Stimulated activated CD8-positive, alpha-beta memory T cell treated with anti-CD3 and anti-CD28 coated beads, Interleukin-7, amount 100 ng/mL, for 1 hour (primary cell): ENCODE measurements at places on chromosomes 12 and 14.

- no peak for DNase-seq
Observed at GRCh38 chr12:120540445-120540844, 6.3 kb downstream of the RNF10 start.

GRCh38 chr14:90608281-90608680, 207.9 kb downstream of the TTC7B start:
- DNase-seq, result no peak

GRCh38 chr14:65132855-65133254, 30.5 kb upstream of the MAX start:
- no peak for DNase-seq

DNA sequence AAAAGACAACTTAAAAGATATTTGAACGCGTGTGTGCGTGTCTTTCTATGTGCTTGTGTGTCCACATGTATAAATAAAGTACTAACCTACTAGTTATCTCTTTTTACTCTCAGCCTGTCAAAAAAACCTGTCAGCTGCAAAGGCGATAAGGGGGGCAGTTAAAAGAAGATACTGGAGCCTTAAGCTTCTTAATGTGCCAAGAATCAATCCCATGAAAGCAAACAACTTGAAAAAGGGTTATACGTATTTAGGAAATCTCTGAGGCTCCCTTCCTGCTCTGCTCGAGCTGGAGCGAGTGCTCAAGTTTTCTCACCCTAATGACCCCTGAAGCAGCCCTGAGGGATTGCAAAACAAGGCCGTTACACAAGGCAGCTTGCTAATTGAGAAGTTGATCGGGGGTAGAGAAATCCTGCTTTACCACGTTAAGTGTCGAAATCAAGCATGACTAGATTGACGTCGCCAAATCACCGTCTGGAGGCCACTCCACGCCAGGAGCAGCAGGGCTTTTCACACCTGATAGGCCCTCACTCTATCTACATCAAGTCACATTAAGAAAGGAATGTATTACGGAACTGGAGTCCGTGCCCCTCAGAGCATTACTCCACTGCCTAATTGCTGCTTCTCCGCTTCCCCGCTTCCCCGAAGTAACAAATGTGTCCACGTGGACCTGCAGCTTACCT, 32.4 kb downstream of the LMO3 start:
- no peak for DNase-seq

- no peak for DNase-seq
Observed at GRCh38 chr12:3242199-3242863, 165.2 kb downstream of the TSPAN9 start.

- DNase-seq, result no peak
Observed at GRCh38 chr14:94696518-94696917, 73.4 kb downstream of the GSC start.

DNA sequence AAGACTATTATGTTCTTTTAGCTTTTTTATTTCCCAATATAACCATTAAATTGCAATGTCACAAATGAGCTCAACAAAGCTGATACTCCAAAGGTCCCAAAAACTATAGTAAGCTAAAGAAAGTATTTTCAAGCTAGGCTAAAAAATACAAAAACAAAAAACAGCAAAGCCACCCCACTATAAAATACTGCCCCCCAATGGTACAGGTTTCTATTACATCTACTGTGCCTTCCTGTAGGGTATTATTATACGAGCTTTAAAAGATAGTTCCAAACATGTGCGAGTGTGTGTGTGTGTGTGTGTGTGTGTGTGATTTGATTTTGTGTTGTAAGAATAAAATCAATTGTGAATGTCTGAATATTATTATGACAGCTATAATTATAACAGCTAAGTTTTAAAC, 1.1 kb downstream of the IFNG start:
- no peak for DNase-seq

DNA sequence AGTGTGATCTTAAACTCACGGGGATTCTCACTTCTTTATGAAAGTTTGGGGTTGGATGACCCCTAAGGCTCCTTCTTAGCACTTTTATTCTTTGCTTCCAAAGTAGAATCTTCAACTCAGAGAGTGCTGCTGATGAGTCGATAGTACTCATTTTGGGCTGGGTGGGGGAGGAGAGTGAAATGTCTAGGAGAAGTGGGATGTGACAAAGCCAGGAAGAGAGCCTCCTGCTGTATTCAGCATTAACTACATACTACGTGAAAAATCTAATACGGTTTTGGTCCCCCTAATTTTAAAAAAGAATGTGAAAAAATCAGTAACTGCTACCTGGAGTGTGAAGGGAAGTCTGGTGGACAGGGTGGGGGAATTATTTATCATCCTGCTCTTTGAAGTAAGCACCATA, 148.3 kb downstream of the SAMD4A start:
- DNase-seq, result no peak

DNA sequence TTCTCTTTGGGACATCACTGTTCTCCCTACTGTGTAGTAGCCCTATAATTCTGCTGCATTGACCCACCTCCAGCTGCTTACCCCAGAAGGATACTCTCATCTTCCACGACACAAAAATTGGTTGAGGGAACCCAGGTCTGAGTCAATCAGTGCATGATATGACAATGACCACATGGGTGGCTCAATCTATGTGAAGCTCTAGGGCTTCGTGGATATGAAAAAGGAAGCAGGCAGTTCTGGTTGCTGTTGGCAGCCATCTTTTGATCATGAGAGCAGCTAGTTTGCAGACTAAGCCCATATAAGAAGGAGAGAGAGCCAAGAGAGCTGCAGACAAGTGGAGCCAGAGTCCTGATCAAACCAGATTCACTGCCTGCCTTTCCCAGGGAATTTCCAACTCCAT, 57.9 kb downstream of the AVPR1A start:
- no peak for DNase-seq

- no peak for DNase-seq
Observed at GRCh38 chr12:93777254-93777653, 100.1 kb downstream of the CRADD start.

- DNase-seq, result no peak
Observed at GRCh38 chr14:26872515-26873361, 274.9 kb upstream of the NOVA1 start.

- DNase-seq, result no peak
Observed at GRCh38 chr14:103186909-103187586, 63.8 kb downstream of the TNFAIP2 start.

- DNase-seq, result no peak
Observed at GRCh38 chr14:33529787-33530757, 420.8 kb downstream of the EGLN3 start.

- no peak for DNase-seq
Observed at GRCh38 chr12:3535431-3535841, 44.4 kb downstream of the PRMT8 start.

- DNase-seq, result no peak
Observed at GRCh38 chr14:64812412-64812811, 67.3 kb downstream of the SPTB start.

DNA sequence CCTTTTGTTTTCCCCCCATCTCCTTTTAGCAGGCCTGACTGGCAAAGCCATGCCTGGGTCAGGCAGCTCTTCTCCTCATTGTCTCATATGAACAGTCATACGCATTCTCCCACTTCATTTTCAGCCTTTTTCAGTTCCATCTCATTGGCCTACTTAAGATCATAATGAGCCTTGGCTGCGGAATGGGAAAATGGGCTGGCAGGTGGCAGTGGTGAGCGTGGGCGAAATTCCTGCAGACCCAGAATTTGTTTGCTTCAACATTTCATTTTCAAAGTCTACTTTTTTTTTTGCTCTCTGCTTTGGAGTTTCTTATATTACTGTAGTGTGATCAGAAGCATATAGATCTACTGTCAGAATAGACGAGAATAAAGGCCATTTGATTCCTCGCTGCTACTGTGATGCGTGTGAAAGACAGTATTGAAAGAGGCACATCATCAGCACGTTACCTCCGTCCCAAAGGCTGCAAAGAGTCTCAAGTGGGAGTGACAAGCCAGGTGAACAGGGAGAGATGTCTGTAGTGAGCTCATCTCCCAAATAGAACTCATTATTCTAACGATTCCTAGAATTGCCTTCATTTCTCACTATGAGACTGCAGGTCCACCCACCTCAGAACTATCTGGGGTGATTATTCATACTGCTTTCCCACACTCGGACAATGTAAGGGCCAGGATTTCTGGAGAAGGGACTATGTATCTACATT, 73.7 kb downstream of the TBK1 start:
- DNase-seq, result no peak

DNA sequence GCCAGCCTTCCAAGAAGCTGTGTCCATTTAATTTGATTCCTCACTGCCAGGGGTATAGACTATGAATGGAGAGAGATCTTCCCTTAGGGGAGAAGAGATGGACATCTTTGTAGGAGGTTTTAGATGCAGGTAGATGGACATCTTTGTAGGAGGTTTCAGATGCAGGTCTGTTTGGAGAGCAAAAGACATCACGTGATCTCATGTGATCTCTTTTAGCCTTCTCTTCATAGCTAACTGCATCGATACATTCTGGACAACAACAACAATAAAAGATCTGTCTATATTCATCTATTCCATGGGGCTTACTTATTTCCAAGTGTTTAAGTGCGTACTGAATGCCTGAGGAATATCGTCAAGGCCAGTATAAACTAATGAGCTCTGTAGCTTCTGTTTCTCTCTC, 163.2 kb downstream of the PAX9 start:
- no peak for DNase-seq

DNA sequence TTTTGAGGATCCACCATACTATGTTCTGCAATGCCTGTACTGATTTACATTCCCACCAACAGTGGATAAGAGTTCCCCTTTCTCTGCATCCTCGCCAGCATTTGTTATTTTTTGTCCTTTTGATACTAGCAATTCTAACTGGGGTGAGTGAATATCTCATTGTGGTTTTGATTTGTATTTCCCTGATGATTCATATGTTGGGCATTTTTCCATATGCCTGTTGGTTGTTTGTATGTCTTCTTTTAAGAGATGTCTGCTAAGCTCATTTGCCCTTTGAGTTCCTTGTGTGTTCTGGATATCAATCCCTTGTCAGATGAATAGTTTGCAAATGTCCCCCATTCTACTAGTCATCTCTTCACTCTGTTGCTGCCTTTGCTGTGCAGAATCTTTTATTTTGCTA, 49.0 kb upstream of the MSRB3 start:
- no peak for DNase-seq

DNA sequence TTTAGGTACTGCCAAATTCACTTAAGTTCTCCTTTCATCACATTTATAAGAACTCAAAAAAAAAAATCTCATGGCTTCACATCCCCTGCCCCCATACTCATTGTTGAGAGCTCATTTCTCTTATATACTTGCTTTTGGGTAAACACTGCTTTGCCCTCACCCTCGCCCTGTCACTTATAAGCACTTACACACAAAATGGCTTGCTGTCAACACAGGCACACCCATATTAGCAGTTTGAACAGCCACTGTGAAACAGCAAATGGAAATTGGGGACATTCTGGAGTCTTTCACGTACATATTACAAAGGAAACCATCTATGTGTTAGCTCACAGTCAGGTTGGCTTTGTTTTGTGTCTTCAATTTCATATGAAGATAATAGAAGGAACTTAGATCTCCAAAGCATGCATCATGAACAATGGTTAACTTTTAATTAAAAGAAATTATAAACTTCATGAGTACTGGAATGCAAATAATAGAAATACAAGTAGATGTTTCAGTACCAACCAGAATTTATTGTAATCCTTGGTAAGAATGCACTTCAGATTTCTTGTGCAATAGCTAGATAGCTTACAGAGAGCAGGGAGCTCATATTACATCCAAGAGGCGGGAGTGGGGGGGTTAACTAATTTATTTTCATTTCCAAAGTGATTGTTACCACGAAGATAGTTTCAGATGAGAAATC, 272.2 kb downstream of the ALG10B start:
- DNase-seq, result no peak

DNA sequence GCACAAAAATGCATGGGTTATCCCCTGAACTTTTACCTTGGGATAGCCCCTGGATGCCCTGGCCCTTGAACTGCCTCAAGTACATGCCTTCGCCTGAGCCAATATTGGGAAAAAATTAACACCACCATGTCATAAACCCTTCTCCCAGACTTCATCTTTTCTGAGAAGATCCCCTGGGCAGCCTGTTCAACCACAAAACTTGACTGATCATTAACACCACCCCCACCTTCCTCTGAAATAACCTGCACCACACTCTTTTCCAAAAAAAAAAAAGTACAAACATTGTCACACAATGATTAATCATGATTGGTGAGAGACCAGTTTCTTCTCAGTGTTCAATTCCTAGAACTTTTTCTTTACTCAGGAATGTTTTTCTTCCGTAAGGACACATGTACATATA, 217.9 kb downstream of the PAX9 start:
- no peak for DNase-seq

GRCh38 chr14:90093942-90094595, 32.3 kb downstream of the KCNK13 start:
- no peak for DNase-seq

- no peak for DNase-seq
Observed at GRCh38 chr14:56491299-56492285, 88.0 kb upstream of the TMEM260 start.

DNA sequence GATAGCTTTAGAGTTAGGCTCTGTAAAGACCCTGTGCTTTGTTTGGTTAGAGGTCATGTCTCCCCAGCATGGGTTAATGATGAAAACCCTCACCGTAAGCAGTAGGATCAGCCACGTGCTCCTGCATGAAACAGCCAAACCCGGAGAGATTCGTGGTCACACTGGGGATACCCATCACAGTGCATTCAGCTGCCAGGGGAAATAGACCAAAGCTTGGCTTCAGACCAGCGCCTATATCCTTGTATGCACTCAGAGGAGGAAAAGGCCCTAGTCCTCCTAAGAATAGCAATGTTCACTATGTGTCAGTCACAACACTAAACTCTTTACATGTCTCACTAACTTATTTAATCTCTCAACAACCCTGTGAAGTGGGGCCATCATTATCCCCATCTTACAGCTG, 16.3 kb downstream of the SPX start:
- DNase-seq, result no peak

DNA sequence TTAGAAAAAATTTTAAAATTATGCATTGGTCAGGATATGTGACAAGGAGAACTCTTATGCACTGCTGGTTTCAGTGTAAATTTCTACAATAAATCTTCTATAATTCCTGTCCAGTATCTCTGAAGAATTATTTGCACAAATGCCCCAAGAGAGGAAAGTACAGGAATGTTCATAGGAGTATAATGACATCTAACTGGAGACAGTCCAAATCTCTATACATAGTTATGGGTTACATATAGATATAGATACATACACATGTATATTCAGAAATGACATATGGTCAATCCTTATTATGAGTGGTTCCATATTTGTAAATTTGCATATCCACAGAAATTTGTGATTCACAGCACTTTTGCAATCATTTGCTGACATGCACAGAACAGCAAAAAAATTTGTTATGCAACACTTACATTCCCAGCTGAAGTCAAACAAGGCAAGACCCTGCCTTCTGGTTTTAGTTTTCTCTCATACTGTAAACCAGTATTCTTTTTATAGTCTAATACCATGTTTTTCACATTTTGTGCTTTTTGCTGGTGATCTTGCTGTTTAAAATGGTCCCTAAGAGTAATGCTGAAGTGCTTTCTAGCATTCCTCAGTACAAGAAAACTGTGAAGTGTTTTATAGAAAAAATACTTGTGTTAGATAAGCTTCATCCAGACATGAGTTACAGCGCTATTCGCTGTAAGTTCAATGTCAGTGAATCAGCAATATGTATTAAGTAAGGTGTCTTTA, 103.8 kb downstream of the SLC16A7 start:
- DNase-seq, result no peak

GRCh38 chr12:107663277-107663676, 22.3 kb upstream of the PWP1 start:
- DNase-seq, result no peak

- DNase-seq, result no peak
Observed at GRCh38 chr12:13203034-13203922, 6.8 kb downstream of the EMP1 start.

GRCh38 chr12:92828565-92828964, 100.5 kb downstream of the EEA1 start:
- no peak for DNase-seq
